Anterior cingulate cortex (tissue), 58 donors: ENCODE measurements at places on chromosomes 3 and 15.

DNA sequence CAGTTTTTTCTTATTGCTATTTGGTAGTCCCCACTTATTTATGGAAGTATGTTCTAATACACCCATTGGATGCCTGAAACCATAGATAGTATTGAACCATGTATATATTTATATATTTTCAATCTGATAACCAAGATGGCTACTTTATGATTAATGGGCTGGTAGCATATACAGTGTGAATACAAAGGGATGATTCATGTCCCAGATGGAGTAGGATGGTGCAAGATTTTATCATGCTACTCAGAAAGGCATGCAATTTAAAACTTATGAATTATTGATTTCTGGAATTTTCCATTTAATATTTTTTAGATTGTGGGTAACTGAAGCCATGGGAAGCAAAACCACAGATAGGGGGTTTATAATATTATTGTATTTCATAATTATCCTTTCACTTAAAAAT is 35.2 kb downstream of the AP4E1 start:
- DNase-seq, result no peak

GRCh38 chr3:27521179-27521871 is 37.1 kb upstream of the SLC4A7 start:
- no peak for DNase-seq

DNA sequence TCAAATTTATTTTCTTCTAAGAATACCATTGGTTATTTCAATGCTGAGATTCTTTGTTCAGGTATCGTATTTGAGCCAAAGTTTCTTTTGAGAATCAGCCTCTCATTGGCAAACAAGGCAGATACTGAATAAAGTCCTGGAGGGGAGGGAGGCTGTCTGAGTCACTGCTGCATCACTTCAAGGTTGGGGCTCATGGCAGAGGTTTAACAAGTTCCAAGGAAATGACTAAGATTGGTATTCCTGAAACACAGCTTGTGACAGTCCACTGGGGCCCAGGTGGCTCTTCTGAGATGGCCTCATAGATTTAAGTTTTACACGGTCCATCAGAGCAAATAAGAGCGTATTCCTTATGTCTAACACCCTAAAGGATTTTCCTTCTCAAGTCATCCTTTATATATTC is 213.8 kb upstream of the STAC start:
- no peak for DNase-seq

DNA sequence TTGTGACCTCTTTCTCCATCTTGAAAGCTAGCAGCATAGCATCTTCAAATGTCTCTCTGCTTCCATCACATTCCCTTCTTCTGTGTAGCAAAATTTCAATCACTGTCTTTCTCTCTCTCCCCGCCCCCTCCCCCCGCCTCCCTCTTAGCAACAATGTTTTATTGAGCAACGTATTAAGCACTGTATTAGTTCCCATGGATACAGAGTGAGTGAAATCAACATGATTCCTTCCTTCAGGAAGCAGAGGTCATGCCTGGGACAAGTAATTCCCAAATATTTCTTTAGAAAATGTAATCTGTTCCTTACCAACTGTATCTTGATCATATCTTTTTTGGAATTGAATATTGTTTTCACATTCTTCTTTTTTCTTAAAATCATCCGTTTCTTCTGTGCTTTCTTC is 373.7 kb upstream of the NECTIN3 start:
- DNase-seq, result no peak

DNA sequence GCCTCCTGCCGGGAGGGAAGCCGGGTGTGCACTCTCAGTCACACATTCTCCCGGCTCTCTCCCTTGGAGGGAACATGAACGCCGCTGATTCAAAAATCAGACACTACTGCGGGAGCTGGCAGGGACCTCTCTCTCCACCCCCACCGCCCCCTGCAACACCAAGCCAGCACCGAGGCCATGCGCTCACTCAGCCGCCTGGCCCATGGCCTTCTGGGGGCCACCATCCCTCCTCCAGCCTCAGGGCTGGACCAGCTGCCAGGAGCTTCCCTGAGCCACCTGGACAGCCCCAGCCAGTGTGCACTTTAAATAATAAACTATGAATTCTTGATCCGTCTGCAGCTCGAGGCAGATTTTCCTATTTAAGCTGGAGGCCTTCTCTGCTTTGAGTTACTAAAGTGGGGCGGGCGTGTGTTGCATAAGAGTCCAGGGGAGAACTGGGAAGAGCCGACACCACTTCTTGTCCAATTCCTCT is 30.6 kb downstream of the ADAMTS17 start:
- DNase-seq, result no peak

GRCh38 chr3:133675631-133676335 is 14.0 kb upstream of the TOPBP1 start:
- DNase-seq, result no peak

GRCh38 chr15:61047783-61048182 is 181.3 kb downstream of the RORA start:
- no peak for DNase-seq

- DNase-seq, result no peak
Measured at GRCh38 chr3:190003681-190004123, 117.0 kb downstream of the P3H2 start.

DNA sequence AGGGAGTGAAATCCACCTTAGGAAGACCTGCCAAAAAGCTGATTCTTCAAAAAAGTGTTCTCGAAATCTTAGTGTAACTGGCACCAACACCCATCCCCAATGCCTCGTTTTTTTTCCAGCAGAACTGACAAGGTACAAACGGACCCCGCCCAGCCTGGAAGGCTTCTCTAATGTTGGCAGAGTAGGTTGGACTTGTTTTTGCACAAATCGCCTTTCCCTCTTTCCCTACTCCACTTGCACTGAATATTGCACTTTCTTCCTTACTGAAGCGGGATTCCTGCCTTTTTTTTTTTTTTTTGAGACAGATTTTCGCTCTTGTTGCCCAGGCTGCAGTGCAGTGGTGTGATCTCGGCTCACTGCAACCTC is 544 bp upstream of the TIMMDC1 start:
- no peak for DNase-seq

DNA sequence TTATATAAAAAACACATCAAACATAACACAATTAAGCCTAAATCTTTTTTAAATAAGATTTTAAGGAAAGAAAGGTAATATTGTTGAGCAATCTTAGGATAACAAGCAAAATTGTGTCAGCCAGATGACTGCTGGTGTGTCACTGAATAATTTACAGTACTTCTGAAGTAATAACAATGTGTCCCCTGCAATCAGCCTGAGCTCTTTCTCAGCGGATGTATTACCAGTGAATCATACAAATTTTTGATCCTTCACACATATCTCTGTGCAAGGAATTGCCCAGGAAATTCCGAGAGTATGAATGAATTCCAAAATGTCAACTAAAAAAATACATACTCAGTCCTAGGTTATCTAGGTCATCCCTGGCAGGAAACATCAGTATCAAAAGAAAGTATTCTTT is 76.6 kb upstream of the PTX3 start:
- DNase-seq, result no peak

- no peak for DNase-seq
Measured at GRCh38 chr15:69888406-69888805, 209.3 kb downstream of the TLE3 start.

- DNase-seq, result no peak
Measured at GRCh38 chr3:190086191-190086590, 34.5 kb downstream of the P3H2 start.

DNA sequence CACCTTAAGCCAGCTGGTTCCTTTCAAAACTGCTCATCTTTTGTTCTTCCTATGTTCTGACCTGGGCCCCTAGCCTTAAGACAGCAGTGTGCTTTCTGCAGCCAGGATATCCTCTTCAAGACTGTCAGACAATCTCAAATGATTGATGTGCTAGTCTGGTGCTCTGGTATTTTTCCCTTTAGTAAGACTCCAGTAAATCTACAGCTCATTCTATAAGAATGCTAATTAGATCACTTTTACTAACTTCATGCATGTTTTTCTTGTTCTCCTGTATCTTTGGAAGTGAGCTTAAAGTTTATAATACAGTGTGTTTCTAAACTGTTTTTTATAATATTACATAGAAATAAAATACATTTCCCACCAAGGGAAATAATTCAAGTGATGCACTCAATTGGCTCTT is 220.9 kb upstream of the NANOGP8 start:
- DNase-seq, result no peak

GRCh38 chr3:62597491-62597890 is 224.1 kb upstream of the FEZF2 start:
- DNase-seq, result no peak

- DNase-seq, result no peak
Measured at GRCh38 chr3:185846037-185846436, 21.2 kb upstream of the IGF2BP2 start.

GRCh38 chr15:63066272-63066671 is 23.7 kb downstream of the TPM1 start:
- no peak for DNase-seq

DNA sequence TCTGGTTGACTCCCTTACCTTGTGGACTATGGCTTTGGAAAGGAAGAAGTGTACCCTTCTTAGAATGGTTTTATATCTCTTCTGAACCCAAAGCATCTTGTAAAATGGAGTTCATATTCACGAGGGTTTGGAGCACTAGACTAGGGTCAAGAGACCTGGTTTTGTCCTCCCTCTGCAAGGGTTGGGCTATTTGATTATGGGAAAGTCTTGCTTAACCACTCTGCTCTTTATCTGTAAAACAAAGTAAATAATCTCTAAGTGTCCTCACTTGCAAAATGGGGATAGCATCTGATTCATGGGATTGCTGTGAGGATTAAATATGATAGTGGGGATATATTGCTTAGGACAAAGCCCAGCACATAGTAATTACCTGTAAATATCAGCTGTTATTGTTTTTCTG is 17.9 kb upstream of the SLC2A2 start:
- no peak for DNase-seq

DNA sequence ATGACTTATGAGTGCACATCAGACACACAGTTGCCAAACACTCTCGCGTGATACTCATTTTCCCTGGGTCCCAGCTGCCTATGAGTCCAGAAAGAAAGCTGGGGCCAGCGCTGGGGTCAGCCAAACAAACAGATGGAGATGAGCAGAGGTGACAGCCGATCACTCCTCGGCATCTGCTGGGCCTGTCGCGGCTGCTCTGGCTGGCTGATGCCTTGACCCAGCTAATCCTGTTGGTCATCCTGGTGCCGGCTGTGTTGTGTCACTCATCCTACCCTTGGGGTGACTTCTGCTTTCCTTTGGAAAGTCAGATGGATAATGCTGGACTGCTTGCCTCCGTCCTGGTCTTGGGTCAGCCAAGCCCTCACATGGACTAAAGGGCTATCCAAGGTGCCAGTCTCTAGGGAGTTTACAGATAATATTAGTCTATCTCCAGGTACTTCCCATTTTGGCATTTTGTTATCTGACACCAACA is 105.3 kb upstream of the PDZRN3 start:
- no peak for DNase-seq

GRCh38 chr15:89641053-89641452 is 14.2 kb downstream of the KIF7 start:
- DNase-seq, result no peak

GRCh38 chr3:79367066-79367465 is 400.7 kb downstream of the ROBO1 start:
- DNase-seq, result no peak

DNA sequence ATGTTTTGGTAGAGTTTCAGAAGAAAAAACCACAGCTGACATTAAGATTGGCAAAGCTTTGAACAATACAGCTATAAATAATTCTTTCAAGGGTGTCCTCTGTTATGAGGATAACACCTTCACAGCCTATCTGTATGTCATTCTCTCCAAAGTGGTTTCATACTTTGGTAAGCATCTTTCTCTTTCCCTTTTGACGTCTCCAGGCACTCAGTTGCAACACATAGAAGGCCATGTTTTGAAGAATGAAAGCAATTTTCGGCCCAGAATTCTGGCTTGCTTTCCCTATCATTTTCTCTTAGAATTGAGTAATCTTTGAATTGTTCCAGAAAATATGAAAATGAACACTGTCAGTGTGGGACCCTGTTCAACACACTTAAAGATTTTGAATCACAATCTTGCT is 200.0 kb upstream of the CBLB start:
- DNase-seq, result no peak

GRCh38 chr3:142896996-142897395 is 8.1 kb upstream of the PCOLCE2 start:
- DNase-seq, result no peak

GRCh38 chr3:173109143-173109542 is 31.9 kb downstream of the SPATA16 start:
- no peak for DNase-seq

DNA sequence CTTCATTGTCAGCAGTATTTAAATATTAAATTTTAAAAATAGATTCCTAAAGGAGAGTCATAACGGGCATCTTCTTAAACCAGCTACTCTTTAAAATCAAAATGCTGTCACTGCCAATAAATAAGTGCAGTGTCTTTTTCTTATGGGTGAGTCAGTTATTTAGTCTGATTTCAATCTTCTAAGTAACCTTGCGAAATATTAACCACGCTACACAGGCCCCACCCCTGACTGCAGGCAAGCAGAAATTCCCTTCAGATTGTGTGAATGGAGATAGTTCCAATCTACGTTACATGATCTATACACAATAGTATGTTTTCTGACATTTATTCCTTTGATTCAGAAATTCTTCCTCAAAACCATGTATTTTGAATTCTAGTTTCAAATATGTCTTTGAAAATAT is 141.5 kb downstream of the GADL1 start:
- no peak for DNase-seq

DNA sequence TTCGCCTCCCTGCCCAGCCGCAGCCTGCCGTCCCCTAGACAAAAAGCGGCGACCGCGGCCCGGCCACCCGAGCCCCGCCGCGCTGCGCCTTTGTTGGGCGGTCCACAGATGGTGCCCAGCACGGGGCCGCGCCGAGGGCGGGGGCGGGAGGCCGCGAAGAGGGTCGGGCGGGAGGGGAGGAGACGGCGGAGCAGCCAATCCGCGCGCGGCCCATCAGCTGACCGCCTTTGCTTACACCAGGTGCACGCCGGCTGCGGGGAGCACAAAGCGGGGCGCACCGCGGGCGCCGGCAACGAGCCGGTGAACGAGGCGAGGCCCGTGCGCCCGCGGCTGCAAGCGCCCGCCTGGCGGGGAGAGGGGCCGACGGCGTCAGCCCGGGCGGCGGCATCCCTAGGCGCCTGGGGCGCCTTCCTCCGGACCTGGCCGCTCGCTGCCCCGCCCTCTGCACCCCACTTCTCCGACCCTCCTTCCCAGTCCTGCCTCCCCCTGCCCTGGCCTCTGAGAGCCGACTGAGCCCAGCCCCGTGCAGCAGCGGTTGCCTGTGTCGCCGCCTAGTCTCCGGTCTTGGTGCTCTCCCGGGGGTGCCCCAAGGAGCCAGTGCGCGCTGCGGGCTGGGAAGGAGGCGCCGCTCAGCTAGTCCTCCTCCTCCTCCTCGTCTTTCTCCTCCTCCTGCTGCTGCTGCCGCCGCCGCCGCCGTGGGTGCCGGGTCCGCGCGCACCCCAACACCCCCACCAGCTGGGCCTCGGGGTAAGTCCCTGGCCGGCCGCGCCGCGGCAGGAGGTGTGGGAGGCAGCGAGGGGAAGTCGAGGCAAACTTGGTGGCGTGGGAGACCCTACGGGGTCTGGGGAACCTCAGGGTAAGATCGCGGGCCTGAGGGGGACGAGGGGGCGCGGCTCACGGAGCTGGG is at the start of gene LRRN1:
LRRN1 (plus strand) TSS at position 259 of the 907 bp plus-strand sequence. CDS start 45,211 bp downstream, outside the sequence.
- peak; percentile 87 for DNase-seq
